ENCODE measurements at places on chromosomes 2 and 18.

- DNase-seq = no peak
Measured at GRCh38 chr2:122519821-122520611, 764.6 kb downstream of the TSN start.

- DNase-seq = no peak
Measured at GRCh38 chr2:31322371-31322770, 88.4 kb downstream of the EHD3 start.

DNA sequence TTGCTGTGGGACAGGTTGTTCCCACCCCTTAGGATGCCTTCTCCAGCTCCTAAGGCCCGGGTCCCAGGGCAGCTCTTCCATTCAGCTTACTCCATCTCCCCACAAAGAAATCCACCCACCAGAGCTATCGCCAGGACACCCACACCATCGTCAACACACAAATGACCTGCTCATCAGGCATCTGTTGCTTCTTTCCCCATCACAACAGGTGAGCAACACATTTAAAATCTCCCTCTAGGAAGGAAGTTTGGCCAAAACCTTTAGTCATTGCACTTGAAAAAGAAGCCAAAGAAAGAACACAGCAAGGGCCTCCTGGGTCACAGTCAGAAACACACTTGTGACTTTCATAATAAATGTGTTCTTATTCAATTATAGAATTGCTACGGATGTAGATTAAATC, 289.0 kb downstream of the PIEZO2 start:
- no peak for DNase-seq

GRCh38 chr2:67581751-67582150, 184.6 kb downstream of the ETAA1 start:
- no peak for DNase-seq

GRCh38 chr2:224404796-224405195, 2.9 kb upstream of the FAM124B start:
- DNase-seq = no peak

- no peak for DNase-seq
Measured at GRCh38 chr2:186456941-186457340, 29.1 kb upstream of the ZC3H15 start.

DNA sequence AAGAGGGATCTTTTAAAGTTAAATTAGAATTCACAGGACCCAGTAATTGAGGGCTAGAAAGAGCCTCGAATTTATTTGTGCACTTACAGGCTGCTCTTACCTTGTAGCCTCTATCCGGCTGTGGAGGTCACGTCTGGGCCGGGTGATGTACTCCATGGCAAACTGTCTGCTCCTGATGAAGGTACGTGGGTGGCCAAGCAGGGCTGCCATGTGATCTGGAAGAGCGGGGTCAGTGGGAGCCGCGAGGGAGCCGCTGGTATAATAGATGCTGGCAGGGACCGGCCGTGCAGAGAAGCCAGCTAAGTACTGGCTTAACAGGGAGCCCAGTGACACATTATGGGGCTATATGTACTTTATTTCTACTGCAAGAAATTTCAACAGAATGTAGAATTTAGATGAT, 59.2 kb downstream of the ADI1 start:
- DNase-seq = no peak

GRCh38 chr2:210481601-210482175, 5.1 kb upstream of the LANCL1 start:
- DNase-seq = no peak

DNA sequence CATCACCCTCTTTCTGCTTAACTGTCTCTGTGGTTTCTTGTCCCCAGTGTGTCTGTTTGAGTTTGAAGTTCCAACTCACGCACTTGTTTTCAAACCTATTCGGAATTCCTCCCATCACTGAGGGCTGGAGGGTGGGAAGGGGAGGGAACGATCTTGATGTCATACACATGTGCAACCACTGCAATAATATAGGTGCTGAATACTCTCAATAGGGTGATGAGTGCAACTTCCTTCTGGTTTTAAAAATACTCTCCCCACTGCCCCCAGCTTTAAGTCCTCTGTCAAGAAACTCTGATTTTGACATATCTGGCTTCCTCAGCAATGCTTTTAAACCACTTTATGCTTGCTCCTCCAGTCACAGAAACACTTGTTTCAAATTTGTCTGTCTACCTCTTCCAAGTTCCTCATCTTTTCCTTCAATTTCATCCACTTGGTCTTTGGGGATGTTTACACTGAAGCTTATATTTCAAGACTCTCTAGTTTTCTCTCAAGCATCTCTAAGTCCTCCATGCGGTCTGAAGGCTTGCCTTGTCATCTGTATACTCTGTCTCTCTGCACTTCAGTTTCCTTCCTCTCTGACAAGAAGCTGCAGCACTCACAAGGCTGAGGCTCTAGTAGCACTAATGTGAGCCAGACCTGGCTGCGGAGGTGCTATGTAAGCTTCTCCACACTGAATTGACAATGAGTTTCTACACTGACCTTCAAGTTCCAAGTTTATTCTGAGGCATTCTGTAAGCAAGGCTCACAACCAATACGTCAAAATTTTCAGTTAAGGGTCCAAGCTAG, 422.3 kb downstream of the ZEB2 start:
- no peak for DNase-seq

GRCh38 chr2:40240070-40240469, 211.8 kb downstream of the SLC8A1 start:
- DNase-seq = no peak
